Caco-2 (cell line): ENCODE measurements at places on chromosomes 13 and 19.

- no peak for DNase-seq
These were observed 33.3 kb downstream of the KATNAL1 start for GRCh38 chr13:30274083-30274482.

DNA sequence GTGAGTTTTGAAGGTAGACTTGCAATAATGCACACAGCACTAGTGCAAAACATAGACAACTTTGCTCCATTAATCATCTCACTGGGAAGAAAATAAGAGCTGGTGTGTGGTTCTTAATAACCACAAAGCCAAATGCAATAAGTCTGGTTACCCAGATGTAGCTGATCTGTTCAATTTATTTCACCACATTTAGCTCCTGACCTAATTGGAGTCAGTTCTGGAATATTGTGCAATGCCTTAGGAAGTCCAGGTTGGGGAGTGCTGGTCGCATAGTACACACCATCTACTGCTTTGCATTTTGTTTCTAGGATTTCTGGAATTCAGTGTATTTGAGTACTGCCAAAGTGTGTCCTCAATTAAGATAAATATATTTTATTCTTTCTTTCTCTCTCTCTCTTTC, 483.3 kb upstream of the SPRY2 start:
- no peak for DNase-seq

DNA sequence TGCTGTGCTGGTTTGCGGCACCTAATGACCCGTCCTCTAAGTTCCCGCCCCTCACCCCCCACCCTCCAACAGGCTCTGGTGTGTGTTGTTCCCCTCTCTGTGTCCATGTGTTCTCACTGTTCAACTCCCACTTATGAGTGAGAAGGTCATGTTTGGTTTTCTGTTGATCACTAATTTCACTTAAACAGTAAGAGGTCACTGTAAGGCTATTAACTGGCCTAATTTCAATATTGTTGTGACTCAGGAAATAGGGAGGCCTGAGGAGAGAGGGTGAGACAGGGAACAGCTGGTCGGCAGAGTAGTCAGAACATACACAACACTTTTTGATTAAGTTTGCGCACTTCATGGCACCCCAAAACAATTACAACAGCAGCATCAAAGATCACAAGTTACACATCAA, 15.6 kb downstream of the TUBGCP3 start:
- DNase-seq: no peak

GRCh38 chr13:110242615-110243014, 64.3 kb downstream of the COL4A1 start:
- no peak for DNase-seq

DNA sequence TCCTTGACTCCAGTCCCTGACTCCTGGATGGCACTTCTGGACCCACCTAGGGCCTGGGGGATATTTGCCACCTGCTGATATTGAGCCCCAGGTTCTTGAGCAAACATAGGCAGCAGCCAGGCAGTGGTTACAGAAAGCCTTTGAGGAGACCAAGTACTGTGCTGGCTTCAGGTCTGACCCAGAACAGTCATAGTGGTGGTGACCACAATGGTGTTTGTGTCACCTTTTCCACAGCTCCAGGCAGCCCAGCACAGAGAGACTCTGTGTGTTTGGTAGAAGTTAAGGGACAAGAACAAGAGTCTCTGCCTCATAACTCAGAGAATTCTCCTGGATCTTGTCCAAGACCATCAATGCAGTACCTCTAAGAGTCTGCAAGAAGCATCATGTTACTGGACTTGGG, 14.6 kb upstream of the CLC start:
- no peak for DNase-seq

GRCh38 chr19:11652056-11652455, 54.8 kb downstream of the ZNF627 start:
- DNase-seq: no peak

GRCh38 chr19:29385191-29385795, 140.5 kb upstream of the VSTM2B start:
- DNase-seq: no peak

DNA sequence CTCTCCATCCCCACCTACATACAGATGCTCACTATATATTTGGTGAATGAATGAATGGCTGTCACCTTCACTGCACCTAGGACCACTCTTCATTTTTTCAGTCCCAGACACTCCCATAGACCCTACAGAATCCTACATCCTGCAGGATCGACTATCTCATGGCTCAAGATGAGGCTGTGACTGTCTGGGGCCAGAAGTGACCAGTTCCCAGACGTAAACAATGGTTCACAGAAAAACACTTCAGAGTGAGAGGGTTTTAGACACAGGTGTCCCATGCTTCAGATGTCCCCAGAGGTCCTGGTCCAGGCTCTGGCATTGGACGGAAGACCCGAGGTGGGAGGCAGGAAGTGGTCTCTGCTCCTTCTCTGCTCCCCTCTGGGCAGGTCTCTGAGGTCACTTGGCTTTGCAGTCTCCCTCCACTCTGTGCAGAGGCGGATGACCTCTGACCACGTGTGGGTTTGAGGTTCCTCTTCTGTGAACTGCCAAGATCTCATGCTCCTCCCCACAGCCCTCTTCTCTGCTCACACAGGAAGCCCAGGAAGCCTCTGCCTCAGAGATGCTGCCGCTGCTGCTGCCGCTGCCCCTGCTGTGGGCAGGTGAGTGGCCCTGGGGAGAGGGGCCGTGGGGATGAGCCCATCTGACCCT, 24.9 kb downstream of the SIGLEC7 start:
- no peak for DNase-seq

DNA sequence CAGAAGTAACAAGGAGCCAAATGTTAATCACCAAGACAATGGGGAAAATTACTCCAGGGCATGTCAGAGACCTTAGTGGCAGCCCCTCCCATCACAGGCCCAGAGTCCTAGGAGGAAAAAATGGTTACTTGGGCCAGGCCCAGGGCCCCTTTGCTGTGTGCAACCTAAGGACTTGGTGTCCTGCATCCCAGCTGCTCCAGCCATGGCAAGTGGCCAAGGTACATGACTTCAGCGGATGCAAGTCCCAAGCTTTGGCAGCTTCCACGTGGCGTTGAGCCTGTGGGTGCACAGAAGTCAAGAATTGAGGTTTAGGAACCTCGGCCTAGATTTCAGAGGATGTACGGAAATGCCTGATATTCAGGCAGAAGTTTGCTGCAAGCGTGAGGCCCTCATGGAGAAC, 46.7 kb downstream of the OR10H4 start:
- DNase-seq: no peak

DNA sequence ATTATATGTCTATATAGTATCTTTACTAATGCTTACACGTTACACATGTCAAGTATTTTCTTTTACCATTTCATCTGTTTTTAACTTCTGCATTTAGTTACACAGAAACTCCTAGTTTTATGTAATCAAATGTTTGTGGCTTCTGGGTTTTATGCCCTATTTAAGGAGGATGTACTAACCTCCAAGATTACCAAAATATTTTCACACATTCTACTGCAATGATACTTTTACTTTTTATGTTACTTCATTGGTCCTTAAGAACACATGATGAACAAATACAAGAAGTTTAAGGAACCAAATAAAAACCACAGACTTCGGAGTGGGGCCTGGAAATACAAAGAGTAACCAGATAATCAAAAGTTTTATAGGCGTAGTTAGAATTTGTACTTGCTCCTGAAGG, 37.2 kb downstream of the ZC3H13 start:
- DNase-seq: no peak
